AG10803 (cell line): ENCODE measurements at places on chromosomes 5 and 9.
A peak's percentile ranks its signal among the peaks of the same experiment; 100 is the strongest.

GRCh38 chr5:57410374-57411320 is 72.0 kb downstream of the ACTBL2 start:
- no peak for DNase-seq

DNA sequence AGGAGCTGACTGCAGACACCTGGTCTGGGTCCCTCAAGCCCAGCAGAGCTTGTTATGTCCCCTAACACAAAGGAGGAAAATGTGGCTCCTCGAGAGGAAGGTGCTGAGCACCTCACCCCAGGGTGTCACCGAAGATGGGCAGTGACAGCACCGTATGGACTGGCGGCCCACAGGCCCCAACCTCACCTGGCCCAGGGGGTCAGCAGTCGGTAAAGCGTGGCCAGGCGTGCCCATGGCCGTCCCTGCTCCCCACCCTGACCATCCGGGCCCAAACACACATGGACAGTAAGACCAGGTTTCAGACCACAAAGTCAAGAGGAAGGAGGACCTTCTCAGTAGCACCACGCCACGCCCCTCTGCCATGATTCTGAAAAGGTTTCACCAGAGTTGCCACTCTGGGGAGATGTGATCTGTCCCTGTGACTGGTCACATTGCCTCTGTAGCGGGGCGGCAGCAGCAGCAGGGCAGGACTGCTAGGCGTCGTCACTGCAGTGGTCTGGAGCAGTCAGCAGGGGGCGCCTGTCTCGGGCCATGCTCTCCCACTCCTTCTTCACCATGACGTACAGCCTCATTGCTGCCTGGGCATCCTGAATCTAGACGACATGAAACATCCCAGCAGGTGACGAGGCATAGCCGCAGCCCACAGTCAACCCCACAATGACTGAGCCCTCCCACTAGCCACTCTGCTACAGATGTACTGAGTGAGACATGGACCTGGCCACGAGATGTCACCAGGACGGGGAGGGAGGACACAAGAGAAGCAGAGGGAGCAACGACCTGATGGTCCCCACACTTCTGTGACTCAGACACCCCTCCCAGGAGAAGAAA is 11.1 kb downstream of the REXO4 start:
- DNase-seq: peak; percentile 67

GRCh38 chr5:102289251-102289899 is 6.7 kb downstream of the SLCO4C1 start:
- DNase-seq: no peak

GRCh38 chr5:60526336-60526875 is 173.6 kb downstream of the DEPDC1B start:
- DNase-seq: no peak

- peak; percentile 90 for DNase-seq
These were observed 54.3 kb downstream of the PTCH1 start for GRCh38 chr9:95462249-95463147.
